Chondrocyte (in vitro differentiated cells): ENCODE measurements at places on chromosomes 6 and 20. TPM values are rescaled to one million over a fixed set of nuclear protein-coding genes. Genes with fewer than 3 reads are reported as not detected.

The WFDC5 gene
- not detected in 3 replicates for total RNA-seq

GRCh38 chr6:10393544-10394225 lies 21.2 kb downstream of the TFAP2A start:
- H3K27ac ChIP-seq: no peak overlapping the region
- no peak overlapping the region for H3K4me3 ChIP-seq
- peaks cover 19% of the 10 kb centered on the region for H3K4me1 ChIP-seq
- peaks cover 65% of the 10 kb centered on the region for H3K27me3 ChIP-seq
- peaks cover 7% of the 10 kb centered on the region for H3K36me3 ChIP-seq

GRCh38 chr6:144334150-144334708 lies 49.1 kb downstream of the UTRN start:
- DNase-seq: no peak
- no peaks in the 10 kb centered on the region for H3K36me3 ChIP-seq
- H3K4me1 ChIP-seq: peaks cover 51% of the 10 kb centered on the region
- H3K27ac ChIP-seq: no peak overlapping the region

GRCh38 chr20:50602432-50603088 lies 88.8 kb downstream of the RIPOR3 start:
- H3K27ac ChIP-seq: no peak overlapping the region
- H3K27me3 ChIP-seq: peaks cover 4% of the 10 kb centered on the region
- H3K4me3 ChIP-seq: no peak overlapping the region
- H3K4me1 ChIP-seq: no peaks in the 10 kb centered on the region
- H3K36me3 ChIP-seq: no peaks in the 10 kb centered on the region
- no peak for DNase-seq

The RBBP8NL gene
- total RNA-seq: not detected in 3 replicates

The PPP1R3G gene
- total RNA-seq: 0.56 to 2.6 TPM (median 2.2 TPM) in 3 replicates

GRCh38 chr6:138546733-138547185 lies 47.5 kb upstream of the NHSL1 start:
- no peaks in the 10 kb centered on the region for H3K36me3 ChIP-seq
- peak overlapping the region; percentile 93 for H3K27ac ChIP-seq
- H3K4me1 ChIP-seq: peaks cover 45% of the 10 kb centered on the region

- H3K4me1 ChIP-seq: peaks cover 11% of the 10 kb centered on the region
- H3K4me3 ChIP-seq: no peak overlapping the region
- H3K27me3 ChIP-seq: no peaks in the 10 kb centered on the region
- DNase-seq: no peak
- no peaks in the 10 kb centered on the region for H3K36me3 ChIP-seq
- H3K27ac ChIP-seq: no peak overlapping the region
Observed at GRCh38 chr6:155487371-155488130, 31.9 kb upstream of the NOX3 start.

The BMP7 gene
- not detected in 3 replicates for total RNA-seq

- H3K36me3 ChIP-seq: no peaks in the 10 kb centered on the region
- no peak overlapping the region for H3K27ac ChIP-seq
- H3K4me1 ChIP-seq: no peaks in the 10 kb centered on the region
- no peak for DNase-seq
Observed at GRCh38 chr6:47440719-47441118, 36.9 kb upstream of the CD2AP start.

DNA sequence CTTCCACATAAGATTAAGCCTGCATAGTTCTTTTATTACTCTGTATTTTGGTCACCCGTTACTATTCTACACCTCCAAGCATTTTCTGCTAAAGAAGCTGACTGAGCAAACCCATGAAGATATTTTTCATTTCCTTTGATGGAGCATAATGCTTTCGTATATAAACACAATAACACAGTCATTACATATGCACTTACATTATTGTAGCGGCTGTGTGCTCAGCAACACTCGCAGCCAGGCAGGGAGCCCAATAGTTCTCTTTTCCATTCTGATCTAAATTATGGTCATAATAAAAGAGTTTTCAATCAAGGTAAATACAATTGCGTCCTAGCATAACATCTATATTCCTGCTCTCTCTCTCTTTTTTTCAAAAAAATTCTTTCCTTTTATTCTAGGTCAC lies 69.6 kb upstream of the TFB1M start:
- no peaks in the 10 kb centered on the region for H3K27me3 ChIP-seq
- peaks cover 5% of the 10 kb centered on the region for H3K4me1 ChIP-seq
- H3K36me3 ChIP-seq: no peaks in the 10 kb centered on the region
- no peak for DNase-seq
- H3K4me3 ChIP-seq: no peak overlapping the region

DNA sequence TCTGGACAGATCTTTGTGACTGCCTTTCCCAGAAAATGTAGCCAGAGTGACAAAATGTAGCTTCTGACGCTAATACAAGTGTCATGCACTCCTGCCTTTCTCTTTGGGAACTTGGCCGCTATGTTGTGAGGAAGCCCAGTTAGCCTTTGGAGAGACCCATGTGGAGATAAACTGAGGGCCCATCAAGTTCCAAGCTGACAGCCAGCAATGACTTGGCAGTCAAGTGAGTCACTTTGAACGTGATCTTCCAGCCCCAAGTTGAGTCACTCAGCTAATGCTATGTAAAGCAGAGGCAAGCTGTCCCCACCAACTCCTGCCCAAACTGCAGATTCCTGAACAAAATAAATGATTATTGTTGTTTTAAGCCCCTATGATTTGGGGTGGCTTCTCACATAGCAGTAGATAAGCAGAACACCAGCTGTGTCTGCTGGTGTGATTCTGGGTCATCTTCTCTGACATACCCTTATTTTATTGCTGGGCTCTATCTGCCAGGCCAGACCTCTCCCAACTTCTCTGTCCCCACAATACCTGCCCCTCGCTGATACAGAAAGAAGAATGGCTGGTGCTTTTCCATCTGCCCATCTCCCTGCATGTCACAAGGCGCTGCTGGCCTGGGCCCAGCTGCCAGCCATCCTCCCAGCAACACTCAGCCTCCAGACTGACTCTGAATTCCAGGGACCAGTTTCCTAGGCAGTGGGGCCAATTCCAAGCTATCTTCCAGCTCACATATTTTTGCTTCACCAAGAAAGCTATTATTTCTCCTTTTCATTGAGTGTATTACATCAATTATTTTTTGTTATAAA lies 274.8 kb downstream of the LRFN2 start:
- peaks cover 3% of the 10 kb centered on the region for H3K4me1 ChIP-seq
- no peaks in the 10 kb centered on the region for H3K36me3 ChIP-seq
- no peak overlapping the region for H3K4me3 ChIP-seq
- H3K27ac ChIP-seq: no peak overlapping the region

DNA sequence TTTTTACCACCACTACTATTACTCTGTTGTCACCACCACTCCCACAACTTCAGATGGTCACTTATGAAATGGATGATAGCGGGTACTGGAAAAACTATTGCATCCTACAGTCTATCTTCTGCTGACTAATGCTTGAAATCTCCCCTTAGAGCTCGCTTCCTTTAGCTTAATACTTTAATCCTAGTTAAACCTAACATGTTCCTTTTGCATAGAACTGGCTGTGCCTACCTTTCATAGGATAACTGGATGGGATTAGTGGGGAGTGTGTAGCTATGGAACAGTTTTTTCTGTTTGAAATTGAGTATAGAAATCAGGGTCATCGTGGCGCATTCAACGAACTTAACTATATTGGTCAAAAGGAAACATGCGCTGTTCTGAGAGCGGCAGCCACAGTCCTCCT lies 294.7 kb downstream of the FARS2 start:
- H3K36me3 ChIP-seq: peaks cover 2% of the 10 kb centered on the region
- H3K27ac ChIP-seq: no peak overlapping the region
- H3K4me1 ChIP-seq: no peaks in the 10 kb centered on the region
- H3K4me3 ChIP-seq: no peak overlapping the region
- H3K27me3 ChIP-seq: no peaks in the 10 kb centered on the region

The GPR6 gene
- total RNA-seq: not detected in 3 replicates

DNA sequence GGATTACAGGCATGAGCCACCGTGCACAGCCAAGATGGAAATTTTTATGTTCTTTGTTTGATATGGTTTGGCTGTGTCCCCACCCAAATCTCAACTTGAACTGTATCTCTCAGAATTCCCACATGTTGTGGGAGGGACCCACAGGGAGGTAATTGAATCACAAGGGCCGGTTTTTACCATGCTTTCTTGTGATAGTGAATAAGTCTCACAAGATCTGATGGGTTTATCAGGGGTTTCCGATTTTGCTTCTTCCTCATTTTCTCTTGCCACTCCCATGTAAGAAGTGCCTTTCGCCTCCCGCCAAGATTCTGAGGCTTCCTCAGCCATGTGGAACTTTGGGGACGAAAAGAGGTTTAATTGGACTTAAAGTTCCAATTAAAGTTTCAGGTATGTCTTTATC lies 14.6 kb downstream of the EEF1A1 start:
- peaks cover 9% of the 10 kb centered on the region for H3K36me3 ChIP-seq
- DNase-seq: no peak
- H3K27me3 ChIP-seq: no peaks in the 10 kb centered on the region
- no peaks in the 10 kb centered on the region for H3K4me1 ChIP-seq

DNA sequence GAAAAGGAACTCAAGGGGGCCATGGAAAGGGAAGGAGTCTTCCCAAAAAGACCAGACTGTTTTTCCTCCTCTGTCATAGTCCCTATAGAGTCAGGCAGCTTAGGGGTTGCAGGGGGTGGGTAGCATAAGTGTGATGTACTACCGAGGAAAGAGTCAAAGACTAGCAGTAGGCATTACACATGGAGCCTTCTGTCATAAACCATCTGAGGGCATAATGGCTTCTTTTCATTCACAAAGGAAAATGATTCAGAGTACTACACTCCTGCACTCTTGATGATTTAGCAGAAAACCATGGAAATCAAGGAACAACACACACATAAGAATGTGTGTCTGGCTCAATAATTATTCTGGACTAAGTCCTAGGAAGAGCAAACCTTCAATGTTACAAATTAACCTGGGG lies 14.9 kb downstream of the PLN start:
- peaks cover 2% of the 10 kb centered on the region for H3K36me3 ChIP-seq
- peaks cover 22% of the 10 kb centered on the region for H3K4me1 ChIP-seq
- no peaks in the 10 kb centered on the region for H3K27me3 ChIP-seq
- peak overlapping the region; percentile 75 for H3K27ac ChIP-seq
- no peak overlapping the region for H3K4me3 ChIP-seq

DNA sequence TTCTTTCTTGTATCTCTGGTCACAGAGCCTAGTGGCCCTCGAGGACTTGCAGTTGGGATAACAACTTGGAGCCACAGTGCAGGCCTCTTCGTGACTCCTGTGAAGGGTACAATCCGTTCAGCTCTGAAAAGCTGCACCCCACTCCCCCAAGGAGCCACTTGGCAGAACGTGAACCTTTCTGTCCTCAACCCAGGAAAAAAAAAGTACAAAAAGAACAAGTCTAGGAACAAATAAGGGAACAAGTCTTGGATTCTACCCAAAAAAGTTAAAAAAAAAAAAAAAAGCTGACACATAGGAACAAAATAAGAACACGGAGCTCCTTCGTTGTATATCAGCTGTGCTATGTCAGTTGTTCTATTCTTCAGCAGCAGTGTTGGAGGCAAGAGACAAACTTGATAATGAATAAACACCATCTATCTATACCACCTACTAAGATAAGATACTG lies 77.9 kb upstream of the TULP1 start:
- H3K27me3 ChIP-seq: no peaks in the 10 kb centered on the region
- H3K4me1 ChIP-seq: peaks cover 81% of the 10 kb centered on the region
- H3K27ac ChIP-seq: peak overlapping the region; percentile 96
- DNase-seq: no peak

The ARFGEF3 gene
- total RNA-seq: 1.1 to 2.7 TPM (median 2.7 TPM) in 3 replicates

DNA sequence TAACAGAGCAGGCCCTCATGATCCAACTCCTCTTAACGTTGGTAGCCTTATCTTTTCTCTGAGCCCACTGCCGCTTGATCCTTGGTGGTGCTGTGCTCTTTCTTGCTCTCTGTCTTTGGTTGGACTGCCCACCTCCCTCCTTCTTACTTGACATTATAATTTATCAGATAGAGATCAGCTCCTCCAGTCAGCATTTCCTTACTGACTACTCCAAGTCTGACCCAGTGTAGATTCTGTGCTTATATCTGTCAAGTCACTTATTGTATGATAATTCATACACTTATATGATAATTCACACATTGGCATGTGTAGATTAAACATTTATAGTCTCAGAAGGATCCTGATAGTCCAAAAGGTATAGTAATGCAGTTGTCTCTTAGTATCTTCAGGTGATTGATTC lies 18.1 kb downstream of the PTPRA start:
- no peaks in the 10 kb centered on the region for H3K27me3 ChIP-seq
- H3K36me3 ChIP-seq: peaks cover under 1% of the 10 kb centered on the region
- no peak overlapping the region for H3K27ac ChIP-seq

- H3K27ac ChIP-seq: no peak overlapping the region
- DNase-seq: no peak
- peaks cover 42% of the 10 kb centered on the region for H3K27me3 ChIP-seq
- H3K4me1 ChIP-seq: no peaks in the 10 kb centered on the region
- no peaks in the 10 kb centered on the region for H3K36me3 ChIP-seq
Observed at GRCh38 chr20:43761386-43762340, 34.9 kb upstream of the GTSF1L start.

GRCh38 chr6:117317261-117317660 lies 51.9 kb downstream of the VGLL2 start:
- no peak overlapping the region for H3K27ac ChIP-seq
- H3K36me3 ChIP-seq: no peaks in the 10 kb centered on the region
- no peaks in the 10 kb centered on the region for H3K4me1 ChIP-seq
- DNase-seq: no peak
- H3K27me3 ChIP-seq: peaks cover 21% of the 10 kb centered on the region

DNA sequence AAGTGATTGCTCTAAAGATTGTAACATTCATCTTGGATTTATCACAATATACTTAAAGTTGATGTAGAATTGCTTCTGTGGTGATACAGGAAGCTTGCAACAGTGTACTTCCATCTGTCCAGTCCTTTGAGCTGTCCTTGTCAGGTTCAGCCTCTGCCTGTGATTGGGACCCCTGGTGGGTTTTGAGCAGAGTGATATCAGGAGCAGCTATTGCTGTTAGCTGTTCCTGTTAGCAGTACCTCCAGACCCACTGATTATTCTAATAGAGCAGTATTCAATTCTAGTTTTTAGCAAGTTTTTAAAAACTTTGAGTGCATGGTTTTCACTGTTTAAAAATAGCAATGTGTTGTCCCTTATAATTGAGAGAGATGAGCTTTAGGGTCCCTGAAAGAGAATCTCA lies 48.8 kb downstream of the TULP4 start:
- no peak for DNase-seq
- no peak overlapping the region for H3K27ac ChIP-seq
- peaks cover 36% of the 10 kb centered on the region for H3K4me1 ChIP-seq
- H3K36me3 ChIP-seq: no peaks in the 10 kb centered on the region
- no peaks in the 10 kb centered on the region for H3K27me3 ChIP-seq
- no peak overlapping the region for H3K4me3 ChIP-seq

DNA sequence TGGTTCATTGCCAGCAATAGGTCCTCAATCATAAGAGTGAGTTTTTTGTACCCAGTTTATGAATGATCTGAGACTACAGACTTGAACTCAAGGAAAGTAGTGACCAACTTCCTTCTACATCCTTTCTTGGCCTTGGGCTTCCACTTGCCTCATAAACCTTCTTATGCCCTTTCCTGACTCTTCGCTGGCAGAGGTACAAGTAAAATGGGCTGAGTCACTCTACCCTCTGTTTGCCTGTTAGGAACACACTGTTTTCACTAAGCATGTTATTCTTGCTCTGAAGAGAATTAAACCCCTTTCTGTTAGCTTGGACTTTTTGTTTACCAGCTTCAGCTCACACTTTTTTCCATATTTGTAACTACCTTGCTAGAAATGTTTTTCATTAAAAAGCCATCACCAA lies 74.4 kb downstream of the PKHD1 start:
- no peaks in the 10 kb centered on the region for H3K36me3 ChIP-seq
- H3K4me1 ChIP-seq: no peaks in the 10 kb centered on the region
- H3K4me3 ChIP-seq: no peak overlapping the region
- H3K27ac ChIP-seq: no peak overlapping the region

The LY6G6C gene
- 0.30 TPM in 1 of 3 replicates, not detected in the others for total RNA-seq
